ENCODE measurements at places on chromosomes 12 and 14.

GRCh38 chr12:11568762-11569478 lies 80.6 kb upstream of the ETV6 start:
- DNase-seq = no peak

DNA sequence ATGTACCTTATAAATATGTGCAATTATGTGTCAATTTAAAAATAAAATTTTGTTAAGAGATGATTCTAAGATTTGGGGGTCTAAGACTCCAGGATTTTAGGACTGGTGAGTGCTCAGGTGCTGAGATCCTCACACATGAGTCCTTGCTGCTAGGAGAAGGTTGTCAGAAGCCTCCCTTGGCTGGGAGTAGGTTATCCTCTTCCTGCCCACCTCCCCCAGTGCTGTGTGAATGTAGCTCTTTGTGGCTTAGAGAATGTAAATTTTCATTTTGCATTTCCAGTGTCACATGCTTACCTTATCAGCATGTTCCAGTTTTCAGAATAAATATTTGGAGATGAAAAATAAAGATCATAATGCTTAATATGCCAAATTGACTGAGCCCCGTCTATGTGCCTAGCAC lies 114.2 kb upstream of the MDM1 start:
- DNase-seq = no peak

- DNase-seq = no peak
Measured at GRCh38 chr12:42776396-42776795, 186.8 kb upstream of the PRICKLE1 start.

DNA sequence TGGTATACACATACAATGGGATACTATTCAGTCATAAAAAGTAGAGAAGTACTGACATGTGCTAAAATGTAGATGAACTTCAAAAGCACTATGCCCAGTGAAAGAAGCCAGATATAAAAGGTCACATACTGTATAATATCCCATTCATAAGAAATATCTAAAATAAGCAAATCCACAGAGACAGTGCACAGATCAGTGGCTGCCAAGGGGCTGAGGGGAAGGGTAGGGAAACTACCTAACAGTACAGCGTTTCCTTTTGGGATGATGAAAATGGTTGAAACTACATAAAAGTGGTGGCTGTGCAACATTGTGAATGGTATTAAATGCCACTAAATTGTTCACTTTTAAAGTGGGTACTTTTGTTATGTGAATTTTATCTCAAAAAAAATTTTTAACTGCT lies 11.9 kb downstream of the EAPP start:
- no peak for DNase-seq

- DNase-seq = no peak
Measured at GRCh38 chr12:75759842-75760572, 248.6 kb upstream of the KRR1 start.

- no peak for DNase-seq
Measured at GRCh38 chr14:24130380-24130716, at the start of gene FITM1. Gene FITM1 (plus strand): TSS chr14:24130659. CDS start chr14:24131564, 905 bp downstream.

DNA sequence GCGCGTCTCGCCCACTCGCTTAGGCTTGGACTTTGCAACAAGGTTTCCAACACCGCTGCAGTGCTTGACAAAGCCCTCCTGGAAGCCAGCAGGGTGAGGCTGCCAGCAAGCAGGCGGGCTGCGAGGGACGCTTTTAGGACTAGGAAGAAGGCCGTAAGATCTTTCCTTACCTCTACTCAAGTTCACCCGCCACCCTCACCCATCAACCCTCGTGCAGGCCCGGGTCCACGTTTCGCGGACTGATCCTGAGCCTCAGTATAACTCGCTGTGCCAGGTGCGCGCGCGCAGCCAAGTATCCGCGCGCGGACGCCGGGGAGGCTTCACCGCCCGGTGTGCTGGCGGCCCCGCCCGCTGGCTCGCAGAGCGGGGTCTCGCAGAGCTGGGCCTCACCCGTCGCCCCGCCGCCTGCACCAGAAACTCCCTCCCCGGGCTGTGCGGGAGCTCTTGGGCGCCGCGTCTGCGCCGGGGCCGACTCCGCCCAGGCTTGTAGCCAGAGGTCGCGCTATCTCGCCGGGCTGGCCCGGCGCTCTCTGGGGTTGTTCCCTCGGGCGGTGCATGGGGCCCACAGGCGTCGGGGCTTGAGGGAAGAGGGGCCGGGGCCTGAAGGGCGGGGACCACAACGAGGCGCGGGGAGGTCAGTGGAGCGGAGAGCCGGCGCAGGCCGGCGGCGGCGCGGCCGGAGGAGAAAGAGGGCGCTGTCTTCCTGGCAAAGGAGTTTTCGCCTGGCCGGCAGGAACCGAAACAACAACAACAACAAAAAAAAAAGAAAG lies 7.6 kb upstream of the SIX1 start:
- no peak for DNase-seq

DNA sequence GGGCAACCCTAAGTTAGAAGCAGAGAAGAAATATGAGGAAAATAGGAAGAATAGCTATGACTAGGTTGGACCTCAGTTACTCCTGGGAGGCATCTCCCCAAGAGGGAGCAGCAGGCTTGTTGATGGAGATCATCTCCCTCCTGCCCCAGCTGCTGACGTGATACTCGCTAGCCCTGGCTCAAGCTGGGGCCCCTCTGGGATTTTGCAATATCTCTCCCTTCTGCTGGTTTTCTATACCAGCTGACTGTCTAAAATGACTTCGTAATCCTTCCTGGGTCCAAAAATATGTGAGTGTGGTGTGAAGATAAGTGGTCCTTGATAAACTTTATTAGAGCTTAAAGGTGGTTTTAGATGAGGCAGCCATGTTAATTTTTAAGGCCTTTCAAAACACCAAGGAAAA lies 4.5 kb upstream of the HECTD4 start:
- DNase-seq = no peak

GRCh38 chr14:62015243-62015642 lies 253.0 kb downstream of the SNAPC1 start:
- DNase-seq = no peak

DNA sequence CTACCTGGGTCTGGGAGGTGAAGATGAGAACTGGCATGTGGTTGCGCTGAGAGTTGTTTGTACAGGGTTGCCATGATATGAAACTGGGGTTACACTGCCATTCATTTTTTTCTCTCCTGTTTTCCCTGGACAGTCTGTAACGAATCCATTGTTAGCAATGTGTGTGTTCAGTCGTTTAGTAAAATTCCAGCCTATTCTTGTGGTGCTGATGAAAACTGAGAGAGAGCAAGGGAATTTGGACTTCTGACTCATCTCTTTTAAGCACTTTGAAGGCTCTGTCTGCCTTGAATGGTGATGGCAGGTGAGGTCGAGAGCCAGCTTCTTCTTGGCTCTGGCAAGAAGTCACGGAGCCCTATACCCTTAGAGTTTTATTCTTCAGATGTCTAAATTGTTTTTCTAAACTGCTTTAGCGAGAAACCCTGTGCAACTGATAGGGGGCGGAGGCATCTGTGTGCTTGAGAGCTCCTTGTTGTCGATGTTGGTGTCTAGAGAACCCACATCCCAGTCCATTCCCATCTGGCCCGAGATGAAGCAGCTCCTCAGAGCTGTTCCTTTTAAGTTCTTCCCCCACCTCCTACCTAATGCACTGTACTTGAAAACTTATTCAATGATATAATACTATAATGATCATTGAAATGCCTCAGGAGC lies 204.4 kb downstream of the TMX1 start:
- DNase-seq = no peak

GRCh38 chr14:68225321-68225720 lies 405.7 kb downstream of the RAD51B start:
- no peak for DNase-seq

GRCh38 chr14:99601361-99601831 lies 2.6 kb downstream of the CCDC85C start:
- no peak for DNase-seq

- no peak for DNase-seq
Measured at GRCh38 chr12:62711631-62712241, 223.2 kb downstream of the PPM1H start.

All from H1 (cell line).